ENCODE measurements at places on chromosomes 3 and 15.

DNA sequence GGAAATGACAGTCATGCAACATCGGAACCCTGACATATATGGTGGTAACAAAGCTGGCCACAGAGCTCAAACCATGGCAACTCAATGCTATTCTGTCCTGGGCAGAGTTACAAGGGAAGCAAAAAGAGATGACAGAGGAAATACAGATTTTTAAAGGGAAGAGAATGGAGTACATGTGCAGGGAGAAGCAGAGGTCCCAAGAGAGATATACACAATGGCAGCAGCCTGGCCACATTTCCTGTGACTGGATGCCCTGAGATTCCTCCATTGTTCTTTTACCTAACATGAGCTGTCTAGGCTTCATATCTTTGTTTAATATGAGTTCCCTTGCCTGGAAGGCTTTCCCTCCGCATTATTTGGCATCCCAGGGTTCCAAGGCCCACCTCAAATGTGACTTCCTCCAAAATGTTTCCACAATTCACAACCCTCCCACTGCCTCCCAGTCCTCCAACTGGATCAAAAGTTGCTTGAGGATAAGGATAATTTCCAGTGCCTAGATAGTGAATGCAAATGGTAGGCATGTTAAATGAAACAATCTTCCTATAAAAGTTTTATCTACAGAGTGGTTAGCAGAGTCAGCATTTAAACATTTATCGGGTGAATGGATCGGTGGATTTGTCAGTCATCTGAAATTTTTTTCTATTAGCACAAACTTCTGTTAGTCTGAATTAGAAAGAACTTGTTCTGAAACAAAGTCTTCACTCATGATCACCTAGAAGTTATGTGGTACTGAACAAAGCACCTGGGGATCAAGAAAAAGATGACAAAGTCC is 86.2 kb downstream of the DHX30 start:
- DNase-seq, result no peak

- DNase-seq, result no peak
Measured at GRCh38 chr15:87846746-87847145, 409.8 kb downstream of the NTRK3 start.

- DNase-seq, result no peak
Measured at GRCh38 chr3:128864351-128864811, 15.0 kb upstream of the ACAD9 start.

DNA sequence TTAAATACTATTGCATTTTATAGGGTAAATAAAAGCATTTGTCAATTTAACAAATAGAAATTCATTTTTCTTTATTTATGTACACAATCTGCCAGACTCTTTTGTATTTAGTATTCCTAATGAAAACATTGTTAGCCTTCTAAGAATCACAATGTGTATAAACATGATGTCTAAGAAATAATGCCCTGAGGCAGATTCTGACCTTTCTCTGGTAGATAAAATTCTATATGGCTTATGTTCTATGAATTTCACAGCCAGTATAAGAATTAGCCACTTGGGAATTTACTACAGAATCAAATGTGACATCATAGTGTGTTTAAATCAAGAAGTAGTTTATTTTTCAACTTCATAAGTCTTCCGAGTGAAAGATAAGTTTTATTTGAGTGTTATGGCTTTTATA is 457.4 kb downstream of the ZIC1 start:
- DNase-seq, result no peak

- DNase-seq, result no peak
Measured at GRCh38 chr3:2415083-2415482, 316.4 kb downstream of the CNTN4 start.

DNA sequence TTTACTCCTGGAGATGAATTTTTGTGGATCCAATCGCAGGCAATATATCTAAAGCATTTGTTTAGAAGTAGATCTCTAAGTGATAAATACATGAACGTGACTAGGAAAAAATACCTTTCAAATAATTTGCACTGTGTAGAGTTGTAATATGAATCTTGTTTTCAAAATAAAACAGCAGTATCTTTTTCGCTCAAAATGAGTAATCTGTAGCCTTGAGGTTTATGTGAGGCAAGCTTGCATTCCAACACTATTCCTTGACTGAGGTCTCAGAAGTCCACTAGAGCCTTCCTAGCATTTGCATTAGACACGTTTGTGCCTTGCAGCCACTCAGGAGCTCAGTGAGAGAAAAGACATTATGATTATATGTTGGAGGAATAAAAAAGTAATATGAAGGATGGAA is 138.3 kb upstream of the ROBO1 start:
- no peak for DNase-seq

DNA sequence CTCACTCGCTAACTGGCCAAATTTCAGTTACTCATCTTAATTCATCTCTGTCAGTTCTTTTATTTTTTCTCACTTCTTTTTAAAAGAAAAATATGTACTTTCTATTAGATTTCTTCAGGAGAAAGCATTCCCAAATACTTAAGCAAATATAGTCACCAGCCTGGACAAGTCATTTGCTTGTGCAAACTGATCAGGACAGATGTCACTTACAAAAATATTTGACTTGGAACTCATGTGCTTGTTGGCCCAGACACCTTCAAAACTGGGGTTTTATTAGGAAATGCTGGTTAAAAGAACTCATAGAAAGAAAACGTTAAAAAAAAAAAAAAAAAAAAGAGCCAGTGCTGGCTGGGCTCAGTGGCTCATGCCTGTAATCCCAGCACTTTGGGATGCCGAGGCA is 31.3 kb upstream of the FOXP1 start:
- DNase-seq, result no peak

DNA sequence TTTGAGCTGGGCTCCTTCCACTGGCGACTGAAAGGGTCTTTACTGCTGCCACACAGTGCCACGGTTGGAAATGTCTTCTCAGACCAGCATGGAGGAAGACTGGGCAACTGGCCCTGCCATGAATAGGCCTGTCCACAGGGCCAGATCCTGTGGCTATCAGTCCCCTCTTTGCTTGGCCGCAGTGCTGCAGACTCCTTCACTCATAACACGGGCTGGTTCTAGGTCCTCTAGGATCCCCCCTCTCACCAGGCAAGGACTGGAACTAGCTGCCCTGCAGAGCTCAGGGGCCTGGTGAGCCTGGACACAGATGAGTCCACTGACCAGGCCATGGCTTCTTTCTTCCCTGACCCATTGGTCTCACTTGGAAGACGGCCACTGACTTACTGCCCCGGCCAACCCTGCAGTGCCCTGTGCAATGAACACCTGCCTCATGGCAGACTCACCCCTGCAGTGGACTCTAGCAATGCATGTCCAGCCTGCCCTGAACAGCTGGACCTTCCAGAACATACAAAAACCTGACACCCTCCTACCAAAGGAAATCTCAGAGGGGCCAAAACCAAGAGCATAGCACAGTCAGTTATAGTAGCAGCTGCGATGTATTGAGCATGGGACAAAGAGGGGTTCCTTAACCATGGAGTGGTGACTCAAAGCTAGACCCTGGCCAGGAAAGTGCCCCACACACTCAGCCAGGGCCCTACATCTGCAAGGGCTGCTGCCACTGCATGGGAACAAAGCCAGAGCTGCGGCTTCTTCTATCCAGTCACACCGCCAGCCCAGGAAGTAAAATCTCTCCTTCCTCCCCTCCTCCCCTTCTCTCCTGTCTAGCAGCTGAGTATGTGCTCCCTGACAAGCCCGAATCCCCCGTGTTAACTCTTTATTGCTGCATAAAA is 72.1 kb upstream of the ITGA11 start:
- DNase-seq, result no peak

- no peak for DNase-seq
Measured at GRCh38 chr3:125238759-125239158, 26.2 kb upstream of the SLC12A8 start.

GRCh38 chr3:172076212-172076611 is 36.8 kb downstream of the FNDC3B start:
- peak; percentile 34 for DNase-seq

GRCh38 chr15:40511093-40511471 is 40.3 kb downstream of the CHST14 start:
- DNase-seq, result no peak

DNA sequence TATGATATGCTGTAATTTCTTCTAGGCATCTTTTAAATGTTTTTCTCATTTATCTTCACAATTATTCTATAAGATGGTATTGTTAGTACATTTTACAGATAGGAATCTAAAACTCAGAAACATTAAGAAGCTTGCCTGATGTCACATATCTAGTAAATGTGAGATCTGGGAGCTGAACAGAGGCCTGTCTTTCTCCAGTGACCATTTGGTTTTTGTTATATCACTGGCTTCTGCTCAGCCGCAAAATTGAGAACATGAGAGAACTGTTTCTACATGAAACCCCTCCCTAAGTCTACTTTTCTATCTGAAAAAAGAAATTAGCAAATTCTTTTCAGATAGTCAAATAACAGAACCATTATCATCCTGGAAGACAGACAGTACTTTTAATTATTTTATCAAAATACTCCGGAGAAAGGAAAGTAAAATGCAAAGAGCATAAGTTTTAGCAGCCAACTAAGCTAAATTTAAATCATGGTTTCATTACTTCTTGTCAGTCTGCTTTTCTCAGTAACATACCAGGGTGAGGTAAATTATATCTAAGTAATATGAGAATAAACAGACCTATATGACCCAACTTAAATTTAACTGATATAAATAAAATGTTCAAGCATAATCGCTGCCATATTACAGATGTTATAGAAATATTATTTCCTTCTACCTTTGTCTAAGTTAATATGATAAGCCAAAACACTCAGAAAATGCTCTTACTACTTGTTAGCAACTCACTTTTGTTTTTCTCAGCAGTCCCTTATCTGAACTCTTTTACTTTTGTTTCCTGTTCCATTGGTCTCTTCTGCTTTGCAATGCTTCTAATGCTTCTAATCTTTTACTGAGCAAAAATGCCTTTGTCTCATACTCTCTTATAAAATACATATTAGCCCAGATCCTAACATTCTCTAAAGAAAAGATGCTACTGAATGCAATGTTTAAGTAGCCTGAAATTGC is 68.0 kb upstream of the MBNL1 start:
- DNase-seq, result no peak

DNA sequence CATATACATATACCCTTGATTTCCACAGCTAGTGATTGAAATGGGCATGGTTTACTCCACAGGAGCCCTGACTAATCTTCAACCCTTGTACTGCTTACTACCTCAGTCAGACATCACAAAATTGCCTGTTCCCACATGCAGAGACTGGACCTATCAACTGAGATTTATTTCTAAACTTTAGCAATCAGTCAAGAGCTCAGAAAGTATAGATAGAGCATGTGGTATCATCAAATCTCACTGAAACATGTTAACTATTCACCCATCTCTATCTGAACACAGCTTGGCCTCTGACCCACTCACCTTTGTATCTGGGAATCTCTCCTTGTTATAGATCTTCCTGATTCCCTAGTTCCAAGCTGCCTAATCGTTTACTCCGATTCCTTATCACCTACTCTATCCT is 14.6 kb downstream of the ADAM10 start:
- no peak for DNase-seq

DNA sequence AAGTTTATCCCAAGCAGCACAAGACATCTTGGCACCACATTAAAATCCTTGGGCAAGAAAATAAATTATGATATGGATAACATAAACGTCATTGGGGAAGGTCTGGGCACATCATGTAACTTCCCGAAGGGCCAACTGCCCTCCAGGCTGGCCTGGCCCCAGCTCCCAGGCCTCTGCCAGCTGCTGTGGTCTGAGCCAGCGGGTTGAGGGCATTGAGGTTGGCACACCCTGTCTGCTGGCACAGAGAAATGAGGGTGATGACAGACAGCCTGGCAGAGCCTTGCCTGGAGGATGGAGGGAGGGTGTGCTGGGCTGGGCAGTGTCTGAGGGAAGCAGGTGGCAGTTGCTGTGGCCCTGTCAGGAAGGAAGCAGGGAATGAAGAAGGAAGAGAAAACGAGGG is 3.3 kb upstream of the RBSN start:
- DNase-seq, result peak; percentile 91

- DNase-seq, result no peak
Measured at GRCh38 chr3:53592862-53593261, 98.5 kb downstream of the CACNA1D start.

GRCh38 chr3:21944251-21944650 is 193.2 kb upstream of the ZNF385D start:
- DNase-seq, result no peak

- no peak for DNase-seq
Measured at GRCh38 chr15:65912235-65912634, 42.9 kb downstream of the RAB11A start.

DNA sequence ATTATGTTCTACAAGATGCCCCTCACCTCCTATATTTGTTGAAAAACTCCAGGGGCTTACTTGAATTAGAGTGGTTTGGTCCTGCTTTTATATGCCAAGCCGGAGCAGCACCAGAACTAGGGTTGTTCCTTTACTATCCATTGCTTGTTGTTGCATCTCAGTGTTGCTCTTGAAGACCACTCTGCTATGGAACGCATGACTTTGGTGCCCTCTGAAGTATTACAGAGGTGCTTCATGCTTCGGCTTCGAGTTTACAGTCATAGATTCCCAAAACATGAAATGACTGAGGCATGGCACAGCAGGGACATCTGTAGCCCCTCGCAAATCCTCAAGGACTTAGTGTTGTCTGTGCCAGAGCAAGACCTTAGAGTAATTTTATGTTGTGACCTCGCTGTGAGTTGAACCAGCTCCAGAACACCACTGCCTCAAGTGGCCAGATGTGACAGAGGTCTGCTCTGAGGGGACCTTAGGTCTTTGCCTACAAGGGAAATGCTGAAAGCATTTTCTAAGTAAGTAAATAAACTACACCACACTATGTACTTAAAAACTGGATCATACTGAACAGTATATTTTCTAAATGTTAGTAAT is 67.2 kb upstream of the SIAH2 start:
- no peak for DNase-seq

- no peak for DNase-seq
Measured at GRCh38 chr15:88752951-88753350, 50.3 kb upstream of the ACAN start.

GRCh38 chr15:66580643-66581042 is 14.8 kb upstream of the LCTL start:
- no peak for DNase-seq

GRCh38 chr15:72616491-72617210 is 37.8 kb upstream of the GOLGA6B start:
- DNase-seq, result no peak
